ENCODE measurements at places on chromosomes 11 and 22.

- DNase-seq, result no peak
Observed at GRCh38 chr11:114412946-114413345, 12.5 kb downstream of the RBM7 start.

GRCh38 chr11:2741377-2742131 is 41.8 kb upstream of the KCNQ1OT1 start:
- DNase-seq, result peak; percentile 74

DNA sequence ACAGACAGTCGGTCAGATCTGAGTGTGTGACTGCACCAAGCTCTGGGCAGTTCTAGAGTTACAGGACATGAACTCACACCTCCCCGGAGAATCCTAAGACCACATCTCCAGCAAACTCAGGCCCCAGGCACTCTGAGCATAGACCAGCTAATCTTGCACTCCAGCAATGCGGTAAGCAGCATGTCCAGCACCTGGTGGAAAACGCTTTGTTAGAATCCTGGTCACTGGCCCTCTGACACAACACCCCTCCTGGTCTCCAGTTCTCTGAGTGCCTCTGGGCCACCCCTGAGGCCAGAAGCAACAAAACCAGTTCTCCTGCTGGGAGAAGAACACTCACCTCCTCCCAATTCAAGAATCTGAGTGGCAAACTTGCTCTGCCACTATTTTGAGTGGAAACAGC is 82.7 kb upstream of the TMEM45B start:
- DNase-seq, result no peak

DNA sequence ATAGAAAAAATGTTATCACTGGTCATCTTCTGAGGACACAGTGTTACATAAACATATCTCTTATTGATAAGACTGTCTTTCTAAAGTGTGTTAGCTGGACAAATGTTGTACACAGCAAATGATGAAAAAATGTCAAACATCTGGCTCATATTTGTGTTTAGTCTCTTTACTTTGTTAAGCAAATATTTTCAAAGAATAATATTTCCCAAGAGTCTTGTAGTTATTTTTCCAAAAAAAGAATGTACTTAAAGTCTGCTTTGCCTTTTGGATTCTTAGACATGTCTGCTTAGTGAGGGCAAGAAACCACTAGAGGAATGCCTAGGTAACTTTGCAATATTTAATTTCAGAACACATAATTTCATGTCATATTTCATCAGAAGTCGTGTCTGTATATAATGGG is 23.9 kb upstream of the CCDC179 start:
- DNase-seq, result no peak

GRCh38 chr11:75170516-75171201 is 19.8 kb downstream of the SLCO2B1 start:
- DNase-seq, result no peak

- no peak for DNase-seq
Observed at GRCh38 chr11:116065986-116066385, 561.8 kb upstream of the CADM1 start.

GRCh38 chr22:37121887-37122591 is 12.5 kb upstream of the TMPRSS6 start:
- peak; percentile 68 for DNase-seq

GRCh38 chr11:119134389-119134978 is 13.1 kb downstream of the HINFP start:
- DNase-seq, result peak; percentile 43

DNA sequence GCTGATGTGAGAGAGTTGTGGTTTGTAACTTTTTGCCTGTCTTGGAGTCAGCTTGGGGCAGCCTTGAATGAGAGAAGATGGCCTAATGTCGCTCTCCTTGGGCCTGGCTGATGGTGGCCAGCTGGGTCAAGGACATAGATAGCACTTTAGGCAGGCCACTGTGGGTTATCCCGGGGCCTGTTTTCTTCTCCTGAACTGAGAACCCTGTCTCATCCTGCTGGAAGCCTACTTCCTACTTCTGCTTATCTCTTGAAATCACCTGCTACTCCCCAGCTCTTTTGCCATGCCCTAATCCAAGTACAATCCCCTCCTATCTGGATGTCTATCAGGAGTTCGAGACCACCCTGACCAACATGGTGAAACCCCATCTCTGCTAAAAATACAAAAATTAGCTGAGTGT is 49.5 kb downstream of the OSBP2 start:
- no peak for DNase-seq

- peak; percentile 93 for DNase-seq
Observed at GRCh38 chr11:119094816-119095065, 6.9 kb downstream of the DPAGT1 start.

GRCh38 chr11:130151196-130151595 is 8.4 kb upstream of the ST14 start:
- DNase-seq, result no peak

GRCh38 chr11:47773882-47774281 is 6.7 kb upstream of the FNBP4 start:
- no peak for DNase-seq

DNA sequence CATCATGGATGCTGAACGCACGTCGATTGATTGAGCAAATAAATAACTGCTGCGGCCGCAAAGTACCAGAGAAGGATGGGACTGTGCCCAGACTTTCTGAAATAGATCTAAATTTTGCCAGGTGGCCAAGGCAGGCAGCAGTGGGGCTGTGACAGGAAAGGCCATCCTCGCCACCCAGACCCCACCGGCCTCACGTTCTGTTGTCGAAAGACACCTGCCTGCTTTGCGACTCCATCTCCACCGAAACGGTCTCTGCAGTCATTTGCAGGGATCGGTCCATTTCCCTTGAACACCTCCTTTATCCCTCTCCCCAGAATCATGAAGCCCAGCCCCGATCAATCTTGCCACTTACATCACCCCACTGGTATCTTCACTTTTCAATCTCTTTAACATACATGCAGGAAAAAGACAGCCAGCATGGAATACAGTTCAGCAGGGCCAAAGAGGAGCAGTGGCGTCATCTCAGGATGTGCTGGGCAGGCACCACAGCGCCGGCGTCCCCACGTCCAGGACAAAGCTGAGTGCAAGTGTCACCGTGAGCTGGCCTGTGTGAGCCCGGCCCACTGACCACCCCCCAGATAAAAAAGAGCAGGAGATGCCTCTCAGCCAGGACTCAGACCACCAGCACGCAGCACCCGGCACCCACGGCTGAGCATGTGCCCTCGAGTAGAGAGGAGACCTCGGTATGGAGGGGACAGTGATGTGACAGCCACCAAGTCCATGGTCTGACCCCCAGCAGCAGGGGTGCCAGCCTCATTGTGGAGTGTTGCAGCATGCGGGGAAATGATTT is 610.3 kb downstream of the TBC1D22A start:
- DNase-seq, result no peak

DNA sequence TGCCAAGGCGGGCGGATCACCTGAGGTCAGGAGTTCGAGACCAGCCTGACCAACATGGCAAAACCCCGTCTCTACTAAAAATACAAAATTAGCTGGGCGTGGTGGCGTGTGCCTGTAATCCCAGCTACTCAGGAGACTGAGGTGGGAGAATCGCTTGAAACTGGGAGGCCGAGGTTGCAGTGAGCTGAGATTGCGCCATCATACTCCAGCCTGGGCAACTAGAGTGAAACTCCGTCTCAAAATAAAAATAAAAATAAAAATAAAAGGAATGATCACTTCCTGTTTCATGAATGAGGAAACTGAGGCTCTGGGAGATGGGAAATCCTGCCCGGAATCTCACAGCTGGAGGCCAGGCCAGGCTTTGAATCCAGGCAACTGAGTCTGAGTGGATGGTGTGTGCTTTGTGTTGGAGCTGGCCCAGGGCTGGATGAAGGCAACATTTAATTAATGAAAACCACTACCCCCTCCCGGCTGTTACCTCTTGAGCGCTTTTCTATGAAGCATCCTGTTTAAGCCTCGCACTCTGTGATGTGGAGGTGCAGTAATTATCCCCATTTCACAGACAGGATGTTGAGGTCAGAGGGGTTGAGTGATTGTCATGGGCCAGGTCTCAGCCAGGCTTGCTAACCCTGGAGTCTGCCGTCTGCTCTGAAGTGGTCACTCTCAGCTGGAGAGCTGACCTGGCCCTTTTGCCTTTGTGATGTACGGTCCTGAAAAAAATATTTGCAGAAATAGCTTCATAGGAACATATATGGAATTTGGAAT is 27.8 kb downstream of the LRP5 start:
- no peak for DNase-seq

DNA sequence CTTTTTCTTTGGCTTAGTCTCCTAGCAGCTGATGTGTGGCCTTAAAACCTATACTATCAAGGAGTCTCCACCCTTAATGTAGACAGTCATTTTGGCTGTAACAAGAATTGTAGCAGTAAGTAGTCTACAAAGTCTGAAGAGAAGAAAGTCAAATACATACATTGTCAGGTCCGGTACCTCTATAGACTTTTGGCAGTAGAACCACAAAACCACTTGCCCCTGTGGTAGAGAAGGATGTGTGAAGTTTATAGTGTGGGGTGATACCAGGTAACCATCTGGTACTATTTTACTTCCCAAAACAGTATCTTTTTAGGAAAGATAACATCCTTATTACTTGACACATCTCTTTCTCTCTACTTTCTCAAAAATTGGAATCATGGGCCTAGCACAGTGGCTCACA is 15.1 kb downstream of the ATG13 start:
- DNase-seq, result no peak

DNA sequence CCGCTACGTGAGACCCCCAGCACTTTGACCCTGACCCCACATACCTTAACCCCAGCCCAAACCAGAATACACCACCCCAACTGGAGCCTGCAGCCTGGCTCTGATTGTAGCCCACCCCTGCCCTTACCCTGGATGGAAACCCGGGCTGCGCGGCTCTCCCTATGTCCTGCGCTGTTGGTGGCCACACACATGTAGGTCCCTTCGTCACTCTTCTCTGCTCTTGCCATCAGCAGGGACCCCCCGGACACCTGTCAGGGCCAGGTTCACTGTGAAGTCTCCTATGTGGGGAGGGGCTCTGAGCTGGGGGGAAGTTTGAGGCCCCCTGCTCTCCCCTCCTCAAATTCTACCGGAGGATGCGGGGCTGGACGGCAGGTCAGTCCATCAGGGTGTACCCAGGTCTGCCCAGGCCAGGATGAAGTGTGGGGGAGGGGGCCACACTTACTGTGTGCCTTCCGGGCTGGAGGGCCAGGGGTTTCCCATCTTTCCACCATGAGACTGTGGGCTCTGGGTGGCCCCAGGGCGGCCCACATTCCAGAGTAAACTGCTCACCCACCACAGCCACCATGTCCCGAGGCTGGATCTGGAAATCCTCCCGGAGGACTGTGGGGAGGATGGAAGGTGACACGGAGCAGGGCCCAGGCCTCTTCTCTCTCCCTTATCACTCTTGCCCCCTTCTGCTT is 1.5 kb downstream of the ROBO4 start:
- no peak for DNase-seq

DNA sequence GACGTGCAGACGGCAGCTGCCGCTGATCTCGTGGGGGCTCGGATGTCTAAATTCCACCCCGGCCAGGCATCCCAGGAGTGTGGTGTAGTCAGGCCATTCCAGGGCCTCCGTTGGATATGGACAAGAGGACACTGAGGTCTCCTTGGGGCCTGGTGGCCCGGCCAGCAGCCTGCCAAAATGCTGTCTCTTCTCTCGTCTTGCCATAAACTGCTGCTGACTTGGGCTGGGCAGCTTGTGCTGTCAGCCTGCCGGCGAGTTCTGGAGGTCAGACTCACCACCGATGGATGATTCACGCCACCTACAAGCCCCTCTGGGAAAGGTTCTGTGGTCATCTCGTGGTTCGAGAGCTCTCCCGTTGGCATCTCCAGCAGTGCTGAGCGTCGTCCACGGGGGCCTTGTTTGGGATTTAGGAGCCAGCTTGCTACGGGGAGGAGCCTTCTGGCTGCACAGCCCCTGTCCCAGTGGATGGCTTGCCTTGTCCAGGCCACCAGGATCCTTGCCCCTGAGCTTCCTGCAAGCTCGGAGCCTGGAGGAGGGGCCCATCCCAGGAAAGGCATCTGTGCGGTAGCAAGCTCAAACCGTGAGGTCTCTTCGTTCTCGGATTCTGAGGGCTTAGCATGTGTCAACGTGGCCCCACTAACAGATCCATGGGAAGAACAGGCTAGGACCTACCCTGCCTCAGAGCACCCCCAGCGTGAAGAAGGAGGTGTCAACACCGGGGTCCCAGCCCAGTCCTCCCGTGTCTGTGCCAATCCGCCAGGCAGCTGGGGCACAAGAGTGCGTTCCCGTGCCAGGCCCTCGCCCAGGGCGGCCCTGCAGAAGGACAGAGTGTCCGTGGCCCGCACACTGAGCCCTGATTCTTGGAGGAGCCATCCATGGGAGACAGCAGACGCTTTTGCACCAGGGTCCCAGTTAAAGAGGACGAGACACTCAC is 1114.1 kb downstream of the BRD1 start:
- no peak for DNase-seq

GRCh38 chr22:16609548-16610261 is 17.1 kb upstream of the CCT8L2 start:
- DNase-seq, result no peak

DNA sequence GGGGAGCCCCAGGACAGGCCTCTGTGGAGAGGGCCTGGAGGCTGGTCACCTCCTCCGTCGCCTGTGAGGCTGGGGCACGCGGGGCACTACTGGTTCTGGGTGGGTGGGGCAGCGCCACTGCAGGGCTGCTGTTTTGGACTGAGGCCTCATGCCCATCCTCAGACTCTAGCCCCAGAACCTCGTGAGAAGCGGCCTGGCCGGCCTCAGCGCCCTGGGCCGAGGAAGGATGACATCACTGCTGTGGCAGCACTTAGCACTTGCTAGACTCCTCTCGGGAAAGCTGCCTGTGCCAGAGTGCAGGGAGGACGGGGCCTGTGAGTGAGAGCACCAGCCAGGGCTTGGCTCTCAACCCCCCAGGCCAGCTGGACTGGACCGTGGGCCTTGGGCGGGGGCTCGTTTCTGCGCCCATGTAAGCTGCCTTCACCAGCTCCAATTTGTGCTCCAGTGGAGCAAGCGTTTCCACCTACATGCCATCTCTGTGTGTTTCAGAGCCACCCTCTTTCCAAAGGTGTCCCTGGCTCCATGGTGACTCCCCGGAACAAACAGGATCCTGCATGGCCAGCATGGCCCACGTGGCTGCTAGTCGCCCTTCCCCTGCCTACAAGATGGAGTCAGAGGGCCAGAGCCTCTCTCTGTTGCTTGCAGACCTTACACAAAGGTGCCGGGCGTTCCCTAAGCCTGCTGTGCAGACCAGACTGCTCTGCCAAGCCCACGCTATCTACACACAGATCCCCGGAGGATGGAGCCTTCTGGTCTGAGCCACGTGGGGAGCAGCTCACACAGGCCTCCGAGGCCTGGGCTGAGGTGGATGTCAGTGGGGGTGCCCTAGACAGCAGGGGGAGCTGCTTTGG is 102.9 kb downstream of the CTTN start:
- peak; percentile 68 for DNase-seq

DNA sequence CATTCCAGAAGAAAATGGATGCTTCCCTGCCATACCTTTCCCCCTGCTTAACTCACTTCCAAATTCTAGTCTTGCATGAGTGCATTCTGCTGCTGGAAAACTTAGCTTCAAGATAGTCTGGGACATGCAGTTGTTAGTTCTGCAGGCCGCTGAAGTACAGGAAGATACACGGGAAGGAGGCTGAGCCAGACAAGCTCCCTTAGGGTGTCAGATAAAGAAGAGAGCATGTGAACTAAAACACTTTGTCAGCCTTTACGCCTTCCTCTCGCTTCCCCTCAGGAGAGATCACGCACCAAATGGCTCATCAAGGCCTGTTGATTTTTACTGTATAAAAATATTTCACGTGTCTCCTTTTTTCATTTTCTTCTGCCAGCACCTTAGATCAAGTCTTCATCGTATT is 420.7 kb downstream of the INSC start:
- DNase-seq, result no peak

Data from GM23248 (cell line).